ENCODE measurements at places on chromosomes 1 and 21.

GRCh38 chr1:24644100-24644384 is 940 bp downstream of the SRRM1 start:
- no peak for DNase-seq

- peak; percentile 70 for DNase-seq
These were observed 1.7 kb upstream of the RIPK4 start for GRCh38 chr21:41768437-41769042.

- DNase-seq = no peak
These were observed 547.3 kb upstream of the BEND5 start for GRCh38 chr1:49323925-49324540.

DNA sequence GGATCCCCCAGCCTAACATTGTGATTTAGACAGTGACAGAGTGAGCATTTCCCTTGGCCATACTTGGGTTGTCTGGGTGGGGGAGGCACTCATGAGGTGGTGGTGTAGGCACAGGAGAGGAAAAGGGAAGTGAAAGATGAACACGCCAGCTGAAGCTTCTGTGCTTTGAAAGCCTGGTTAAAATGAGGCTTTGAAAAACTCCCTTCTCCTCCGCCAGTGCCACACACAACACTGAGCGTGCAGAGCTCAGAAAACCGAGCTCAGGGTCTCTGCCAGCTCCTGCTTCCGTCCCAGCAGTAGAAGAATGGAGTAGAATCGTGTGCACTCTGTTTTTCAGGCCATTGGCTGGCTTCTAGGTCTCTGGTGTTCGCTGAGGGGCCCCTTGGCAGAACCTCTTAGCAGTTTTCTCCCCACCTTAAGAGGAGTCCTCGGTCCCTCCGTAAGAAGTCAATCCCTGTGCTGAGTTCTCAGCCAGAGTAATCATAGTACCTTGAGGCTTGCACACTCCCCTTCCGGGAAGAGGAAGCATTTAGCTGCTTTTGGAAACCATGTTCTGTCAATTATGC is 12.9 kb downstream of the PLEKHM2 start:
- no peak for DNase-seq

DNA sequence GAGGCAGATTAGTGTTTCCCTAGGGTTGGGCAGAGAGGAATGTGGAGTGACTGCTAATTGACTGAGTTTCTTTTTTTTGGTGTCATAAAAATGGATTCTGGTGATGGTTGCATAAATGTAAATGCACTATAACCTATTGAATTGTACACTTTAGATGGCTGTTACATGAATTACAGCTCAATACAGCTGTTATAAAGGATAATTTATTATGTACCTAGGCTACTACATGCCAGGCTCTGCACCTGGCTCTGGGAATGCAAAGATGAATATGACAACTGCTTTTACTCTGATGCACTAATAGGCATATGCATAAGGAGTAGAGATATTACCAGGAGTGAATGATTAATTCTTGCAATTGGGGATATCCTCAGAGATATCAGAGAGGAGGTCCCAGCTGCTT is 345.3 kb downstream of the PTBP2 start:
- DNase-seq = no peak

DNA sequence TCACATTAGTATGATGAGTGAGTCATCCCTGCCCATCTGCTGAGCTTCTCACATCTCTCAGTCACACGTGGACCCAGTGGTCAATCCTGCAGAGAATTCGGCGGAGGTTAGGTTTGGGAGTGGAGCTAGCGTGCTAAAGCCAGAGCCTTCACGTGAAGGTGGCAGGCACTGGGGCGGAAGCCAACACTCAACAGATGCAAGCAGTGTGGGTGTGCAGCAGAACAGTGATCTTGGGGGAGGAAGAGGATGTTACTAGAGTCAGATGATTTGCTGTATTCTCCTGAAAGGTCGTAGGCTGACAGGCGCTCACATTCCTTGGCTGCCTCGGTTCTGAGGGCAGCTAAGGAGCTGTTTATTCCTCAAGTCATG is 6.7 kb downstream of the C1orf115 start:
- DNase-seq = no peak

GRCh38 chr1:24195874-24196273 is 8.8 kb upstream of the IFNLR1 start:
- DNase-seq = peak; percentile 65

DNA sequence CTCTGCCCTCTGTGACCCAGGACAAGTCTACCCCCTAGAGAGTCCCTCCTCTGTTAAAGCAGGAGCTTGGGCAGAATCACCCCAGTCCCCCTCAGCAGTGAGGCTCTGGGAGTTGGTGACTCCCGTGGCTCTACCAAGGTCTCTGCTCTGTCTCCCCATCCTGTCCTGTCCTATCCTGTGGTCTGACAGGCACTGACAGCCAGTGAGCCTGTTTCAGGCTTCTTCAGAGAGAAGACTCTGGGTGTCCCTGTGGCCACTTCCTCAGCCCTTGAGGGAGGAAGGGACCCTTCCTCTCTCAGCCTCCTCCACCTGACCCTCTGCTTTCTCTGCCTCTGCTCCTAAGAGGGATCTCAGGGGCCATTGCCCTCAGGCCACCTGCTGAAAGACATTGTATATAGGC is 148.7 kb downstream of the FCRL5 start:
- no peak for DNase-seq

GRCh38 chr1:189706594-189706993 is 771.1 kb downstream of the BRINP3 start:
- DNase-seq = no peak

GRCh38 chr1:89259283-89259971 is 13.2 kb downstream of the GBP5 start:
- DNase-seq = no peak

- no peak for DNase-seq
These were observed 118.1 kb upstream of the POGK start for GRCh38 chr1:166721145-166721544.

GRCh38 chr1:244246334-244246733 is 195.3 kb downstream of the ZBTB18 start:
- DNase-seq = no peak

DNA sequence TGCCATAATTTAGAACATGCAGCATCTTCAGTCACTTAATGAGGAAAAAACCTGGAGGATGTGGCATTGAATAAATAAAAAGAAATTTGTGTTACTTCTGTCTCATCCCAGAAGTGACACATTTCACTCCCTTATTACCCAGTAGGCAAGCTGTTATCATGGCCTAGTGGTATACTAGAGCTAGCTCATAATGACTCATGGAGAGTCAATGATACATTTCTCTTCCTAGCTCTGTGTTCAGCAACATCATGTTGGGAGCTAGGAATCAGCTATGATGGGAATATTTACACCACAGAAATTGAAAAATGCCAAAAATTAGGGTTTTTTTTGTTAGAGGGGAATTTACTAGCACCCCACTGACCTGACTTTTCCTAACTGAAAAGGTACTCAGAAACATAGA is 182.7 kb downstream of the HMCN1 start:
- DNase-seq = no peak

GRCh38 chr1:81757398-81758020 is 43.2 kb upstream of the ADGRL2 start:
- no peak for DNase-seq

DNA sequence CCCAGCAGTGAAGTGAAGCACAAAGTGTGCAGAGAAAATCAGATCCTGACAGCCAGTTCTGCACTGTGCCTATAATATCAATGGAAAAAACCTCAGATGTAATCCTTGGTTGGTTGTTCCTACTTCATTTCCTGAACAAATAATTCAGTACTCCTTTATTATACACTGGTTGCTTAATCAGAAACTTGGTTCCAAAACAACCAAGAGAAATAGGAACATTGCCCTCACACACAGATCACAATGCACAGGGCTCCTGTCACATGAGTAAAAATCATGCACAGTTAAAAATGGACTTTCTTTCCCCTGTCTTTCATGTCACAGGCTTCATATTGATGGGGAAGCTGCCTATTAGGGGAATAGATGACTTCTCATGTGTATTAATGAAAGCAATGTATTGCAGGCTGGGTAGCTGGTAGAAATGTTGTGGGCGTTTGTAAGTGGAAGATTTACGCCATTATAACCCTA is 9.7 kb downstream of the DNASE2B start:
- DNase-seq = no peak

- no peak for DNase-seq
These were observed 121.2 kb downstream of the LMX1A start for GRCh38 chr1:165235155-165235776.

DNA sequence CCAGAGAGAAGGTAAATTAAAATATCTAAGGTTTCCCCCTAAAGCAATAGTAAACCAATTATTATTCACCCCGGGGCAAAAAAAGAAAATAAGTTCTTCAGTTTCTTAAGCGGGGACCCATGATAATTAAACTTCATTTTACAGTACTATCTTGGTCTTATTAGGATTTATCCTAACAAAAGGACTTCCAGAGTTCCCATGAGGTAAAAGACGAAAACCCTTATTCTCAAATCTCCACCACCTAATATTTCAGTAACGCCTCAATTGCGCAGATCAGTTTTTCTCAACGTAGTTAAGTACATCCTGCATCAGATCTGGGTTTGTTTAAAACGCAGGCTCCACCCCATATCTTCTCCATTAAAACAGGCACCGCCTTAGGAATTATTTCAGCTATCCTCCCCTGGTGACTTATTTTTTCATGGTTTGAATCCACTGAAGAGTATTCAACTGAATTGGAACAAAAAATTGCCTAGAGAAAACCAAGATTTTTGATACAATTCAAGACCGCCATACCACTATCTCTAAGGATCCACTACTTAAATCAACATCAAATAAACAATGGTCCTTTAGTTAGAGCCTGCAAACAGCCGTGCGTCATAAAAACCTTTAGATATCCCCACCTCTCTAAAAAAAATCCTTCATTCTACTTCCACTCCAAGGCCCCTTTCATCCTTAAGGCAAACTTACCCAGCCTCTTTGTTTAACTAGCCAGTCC is 1.7 kb downstream of the MCL1 start:
- DNase-seq = no peak

- no peak for DNase-seq
These were observed 154.6 kb downstream of the PLPPR5 start for GRCh38 chr1:98849969-98850636.

GRCh38 chr1:154547105-154547732 is 11.2 kb downstream of the UBE2Q1 start:
- DNase-seq = no peak

DNA sequence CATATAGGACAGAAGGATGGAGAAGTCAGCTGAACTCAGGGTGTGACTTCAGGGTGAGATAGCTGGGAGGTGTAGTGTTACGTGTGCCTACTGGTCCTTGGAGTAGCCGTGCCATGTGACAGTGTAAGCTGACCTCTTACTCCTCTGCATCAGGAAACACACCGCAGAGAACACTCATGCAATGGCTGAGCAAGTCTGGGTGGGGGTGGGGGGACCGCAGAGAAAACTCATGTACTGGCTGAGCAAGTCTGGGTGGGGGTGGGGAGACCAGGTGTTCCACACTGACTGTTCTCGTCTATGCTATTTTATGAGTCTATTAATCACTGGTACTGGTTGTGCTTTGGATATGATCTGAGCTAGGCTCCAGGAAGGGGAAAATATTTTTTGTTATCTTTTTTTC is 233.1 kb downstream of the PAPPA2 start:
- peak; percentile 64 for DNase-seq

DNA sequence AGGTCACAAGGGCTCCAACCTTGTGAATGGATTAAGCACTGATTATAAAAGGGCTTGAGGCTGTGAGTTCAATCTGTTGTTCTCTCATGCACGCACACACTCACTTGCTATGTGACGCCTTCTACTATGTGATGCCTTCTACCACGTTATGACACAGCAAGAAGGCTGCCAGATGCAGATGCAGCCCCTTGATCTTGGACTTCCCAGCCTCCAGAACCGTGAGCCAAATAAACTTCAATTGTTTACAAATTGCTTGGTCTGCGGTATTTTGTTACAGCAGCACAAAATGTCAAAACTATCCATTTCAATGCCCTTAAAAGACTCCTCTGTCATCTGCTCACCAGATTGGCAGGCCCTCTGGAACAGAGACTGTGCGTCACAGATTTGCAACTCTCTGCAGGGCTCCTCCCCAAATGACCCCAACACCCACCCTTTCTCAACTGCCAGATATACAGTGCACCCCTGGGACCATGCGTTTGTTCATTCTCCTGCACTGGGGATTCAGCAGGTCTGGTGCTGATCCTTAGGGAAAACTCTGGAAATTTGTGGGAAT is 47.8 kb upstream of the KANK4 start:
- no peak for DNase-seq

DNA sequence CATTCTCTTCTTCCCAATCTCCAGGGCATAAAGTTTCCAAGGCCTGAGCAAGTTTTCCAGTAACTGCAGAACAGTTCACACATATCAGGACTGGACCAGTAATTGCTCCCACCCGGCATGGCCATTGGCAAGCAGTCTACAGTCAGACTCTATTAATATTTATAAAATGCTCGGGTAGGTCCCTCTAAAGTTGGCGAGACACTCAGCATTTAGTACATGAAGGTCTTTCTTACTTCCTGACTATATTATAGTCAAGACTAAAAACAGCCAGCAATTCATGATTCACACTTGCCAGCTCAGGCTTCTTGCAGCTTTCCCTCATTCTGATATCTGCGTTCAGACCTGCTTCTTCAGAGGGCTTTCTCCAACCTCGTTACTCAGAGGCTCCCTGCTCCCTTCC is 25.4 kb downstream of the GADD45A start:
- DNase-seq = no peak

DNA sequence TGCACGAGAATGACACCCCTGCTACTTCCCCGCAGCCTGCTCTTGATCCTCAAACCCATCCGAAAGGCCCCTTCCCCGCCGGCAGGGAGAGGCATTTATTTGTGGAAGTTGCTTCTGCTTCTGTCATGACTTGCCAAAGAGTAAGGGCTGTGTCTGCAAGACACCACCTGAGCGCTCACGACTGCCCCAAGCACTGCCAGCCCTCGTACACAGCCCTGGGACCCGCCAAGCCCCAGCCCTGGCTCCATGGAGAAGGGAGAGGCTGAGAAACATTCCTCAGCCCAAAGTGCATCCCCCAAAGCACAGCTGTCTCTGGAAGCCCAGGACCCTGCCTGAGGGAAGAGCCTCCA is 6.3 kb upstream of the TPRG1L start:
- DNase-seq = no peak

DNA sequence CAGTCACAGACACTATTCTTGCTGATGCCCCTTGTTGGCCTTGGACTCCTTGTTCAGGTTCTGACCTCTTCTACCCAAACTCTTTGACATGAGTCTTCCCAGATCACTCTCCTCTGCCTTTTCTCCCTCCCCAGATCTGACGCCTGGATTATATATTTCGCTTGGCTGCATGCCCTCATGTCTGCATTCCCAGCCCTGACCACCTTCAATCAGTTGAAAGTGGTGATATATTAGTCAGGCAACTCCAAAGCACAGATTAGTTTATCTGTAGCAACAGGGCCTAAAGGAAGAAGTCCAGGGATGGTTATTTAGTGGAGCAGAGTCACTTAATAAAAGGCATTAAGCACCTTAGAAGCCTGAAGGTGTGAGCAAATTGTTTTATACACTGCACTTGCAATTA is 110.0 kb upstream of the GUCA2B start:
- no peak for DNase-seq

- DNase-seq = no peak
These were observed 22.6 kb downstream of the ALDH9A1 start for GRCh38 chr1:165675794-165676193.

GRCh38 chr1:26373789-26374188 is 1.2 kb upstream of the ZNF683 start:
- DNase-seq = no peak

All from RWPE1 (cell line).